Left renal pelvis (tissue), 4 donors: ENCODE measurements at places on chromosomes 5 and 9.
A peak's percentile ranks its signal among the peaks of the same experiment; 100 is the strongest.

GRCh38 chr9:87227456-87227855, 270.2 kb upstream of the DAPK1 start:
- no peak for DNase-seq

GRCh38 chr9:85182383-85182782, 512.9 kb downstream of the NTRK2 start:
- no peak for DNase-seq

DNA sequence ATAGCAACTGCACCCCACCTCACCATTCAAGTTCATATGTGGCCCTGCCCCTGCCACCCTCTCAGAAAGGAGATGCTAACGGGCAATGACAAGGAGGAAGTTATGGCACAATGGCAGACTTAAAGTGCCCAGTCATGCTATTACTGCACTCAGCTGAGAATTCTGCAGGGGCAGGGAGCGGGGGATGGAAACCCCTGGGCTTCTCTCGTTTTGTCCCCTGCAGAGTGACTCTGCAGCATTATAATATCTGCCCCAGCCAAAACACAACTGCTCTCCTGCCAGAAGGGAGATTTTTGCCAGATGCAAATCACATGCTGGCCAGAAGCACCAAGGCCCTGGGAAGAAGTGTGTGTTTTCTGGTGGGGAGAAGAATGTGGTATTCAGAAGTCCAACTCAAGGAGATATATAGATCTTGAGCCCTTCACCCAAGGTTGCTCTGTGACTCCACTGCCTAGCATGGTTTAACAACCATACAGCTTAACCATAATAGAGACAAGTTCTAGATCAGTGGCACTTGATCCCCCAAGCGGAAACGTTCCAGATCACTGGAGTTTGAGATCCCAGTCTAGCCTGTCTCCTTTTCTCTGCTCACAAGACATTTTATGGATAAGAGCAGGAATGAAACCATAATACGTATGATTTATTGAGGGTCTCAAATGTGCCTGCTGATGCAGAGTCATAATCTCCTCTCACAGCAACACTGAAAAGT, 207.0 kb upstream of the MAP3K1 start:
- DNase-seq, result no peak

GRCh38 chr5:139181322-139181730, 16.8 kb downstream of the SIL1 start:
- DNase-seq, result no peak

DNA sequence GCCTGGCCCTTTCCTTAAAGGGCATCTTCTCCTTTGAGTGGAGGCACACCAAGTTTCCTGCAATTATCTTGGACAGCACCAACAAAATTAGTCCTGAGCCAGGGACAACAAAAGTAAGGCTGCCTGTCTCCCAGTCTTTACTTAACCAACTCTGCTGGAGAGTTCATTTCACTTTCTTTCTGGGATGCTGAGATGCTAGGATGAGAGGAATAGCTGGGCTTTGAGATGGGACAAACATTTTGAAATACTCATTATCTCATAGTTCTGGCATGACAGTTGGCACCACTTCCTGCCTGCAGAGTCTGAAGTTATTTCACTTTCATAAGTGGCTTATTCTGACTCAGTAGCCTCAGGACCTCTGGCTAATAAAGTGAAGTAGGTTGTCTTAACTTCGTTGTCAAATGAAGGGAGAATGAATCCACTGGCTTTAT, 157.0 kb downstream of the C9orf152 start:
- no peak for DNase-seq

- DNase-seq, result peak; percentile 37
These were observed 206.6 kb upstream of the HAPLN1 start for GRCh38 chr5:83927140-83927733.

DNA sequence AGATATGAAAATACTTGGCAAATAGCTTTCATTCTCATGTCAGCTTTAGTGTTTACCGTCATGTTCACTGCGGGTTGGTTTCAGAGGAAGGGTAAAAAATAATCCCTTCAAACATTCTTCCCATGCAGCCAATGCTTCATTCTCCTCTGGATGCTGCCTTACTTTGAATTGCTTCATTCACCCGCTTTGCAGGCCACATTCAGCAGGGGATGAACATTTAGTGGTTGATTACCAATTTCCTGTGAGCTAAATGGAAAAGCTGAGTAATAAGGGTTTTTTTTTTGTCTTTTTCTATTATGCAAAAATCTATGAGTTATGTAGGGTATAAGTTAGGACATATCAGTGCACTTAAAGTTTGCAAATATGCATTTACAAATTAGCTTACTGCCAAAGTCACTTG, 96.3 kb upstream of the MEF2C start:
- DNase-seq, result no peak

DNA sequence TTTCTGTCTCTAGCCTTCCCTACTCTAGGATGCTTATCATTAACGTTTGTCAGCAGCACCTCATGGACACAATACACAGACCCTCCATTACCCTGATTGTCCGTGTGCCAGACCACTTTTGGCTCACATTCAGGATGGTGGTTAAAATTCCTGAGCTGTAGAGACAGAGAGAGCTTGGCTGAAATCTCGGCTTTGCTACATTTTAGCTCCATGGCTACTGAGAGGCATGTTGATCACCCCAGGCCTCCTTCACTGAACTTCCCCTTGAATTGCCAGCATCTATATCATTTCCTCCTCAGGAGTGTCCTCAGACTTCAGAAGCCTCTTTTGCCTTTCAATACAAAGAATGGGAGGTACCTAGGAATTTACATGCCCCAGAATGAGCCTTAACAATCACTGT, 104.7 kb upstream of the ISL1 start:
- no peak for DNase-seq

DNA sequence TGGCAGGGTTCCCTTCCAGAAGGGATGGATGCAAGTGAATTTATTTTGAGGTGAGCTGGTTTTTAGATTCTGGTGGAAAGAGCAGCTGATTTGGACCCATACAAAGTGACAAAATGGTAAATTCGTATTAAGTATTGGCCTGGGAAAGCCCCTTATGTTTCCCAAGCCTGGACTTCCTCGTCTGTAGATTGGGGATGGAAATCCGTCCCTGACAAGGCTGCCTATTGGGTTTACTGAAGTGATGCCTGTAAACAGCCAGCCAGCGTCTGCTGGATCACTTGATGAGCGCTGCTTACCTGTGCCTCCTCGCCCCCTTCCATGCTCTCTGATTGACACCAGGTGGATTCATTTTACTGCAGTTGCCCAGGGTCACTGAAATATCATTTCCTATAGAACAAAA, 233.8 kb downstream of the GADD45G start:
- DNase-seq, result no peak

GRCh38 chr5:4855036-4855435, 285.1 kb upstream of the ADAMTS16 start:
- no peak for DNase-seq

- DNase-seq, result no peak
These were observed 18.6 kb upstream of the AGXT2 start for GRCh38 chr5:35066260-35066795.

GRCh38 chr5:144771802-144772201, 601.1 kb downstream of the KCTD16 start:
- DNase-seq, result no peak
